ENCODE measurements at places on chromosomes 2 and 18.
A peak's percentile ranks its signal among the peaks of the same experiment; 100 is the strongest.

DNA sequence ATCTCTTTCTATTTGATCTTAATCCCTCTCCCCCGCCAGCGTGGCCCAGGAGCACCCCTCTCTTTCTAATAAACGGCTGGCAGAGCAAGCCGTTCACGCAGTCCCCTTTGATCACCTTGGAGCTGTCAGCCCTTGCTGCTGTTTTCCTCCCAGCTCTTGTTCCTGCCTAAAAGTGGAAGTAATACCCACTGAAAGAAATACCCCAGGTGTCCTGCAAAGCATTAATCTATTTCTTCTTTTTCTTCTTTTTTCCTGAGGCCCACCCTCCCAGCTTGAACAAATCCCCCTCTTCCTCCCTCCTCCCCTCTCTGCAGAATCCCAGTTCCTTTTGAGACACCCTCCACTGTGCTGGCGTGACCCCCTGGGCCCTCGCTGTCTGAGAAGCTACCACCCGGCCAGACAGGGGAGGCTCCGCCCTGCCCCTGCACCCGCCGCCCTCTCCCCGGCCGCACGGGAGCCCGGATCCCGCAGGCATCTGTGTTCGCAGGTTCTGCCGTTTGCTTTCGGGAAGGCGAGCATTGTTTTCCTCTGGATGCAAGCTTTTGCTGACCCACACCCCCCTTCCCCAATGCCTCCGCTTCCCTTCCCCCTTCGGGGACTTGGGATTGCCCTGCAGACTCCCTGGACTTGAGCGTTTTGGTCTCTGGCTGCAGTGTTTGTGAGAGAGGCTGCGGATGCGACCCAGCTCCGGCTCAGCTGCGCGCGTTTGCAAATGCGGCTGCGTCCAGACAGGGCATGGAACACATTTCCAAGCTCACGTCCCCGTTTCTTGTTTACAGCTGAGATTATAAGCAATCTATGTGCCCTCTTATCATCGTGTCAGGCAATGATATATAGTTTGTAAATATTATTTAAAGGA lies 631.5 kb downstream of the NYAP2 start:
- DNase-seq, result peak; percentile 79

DNA sequence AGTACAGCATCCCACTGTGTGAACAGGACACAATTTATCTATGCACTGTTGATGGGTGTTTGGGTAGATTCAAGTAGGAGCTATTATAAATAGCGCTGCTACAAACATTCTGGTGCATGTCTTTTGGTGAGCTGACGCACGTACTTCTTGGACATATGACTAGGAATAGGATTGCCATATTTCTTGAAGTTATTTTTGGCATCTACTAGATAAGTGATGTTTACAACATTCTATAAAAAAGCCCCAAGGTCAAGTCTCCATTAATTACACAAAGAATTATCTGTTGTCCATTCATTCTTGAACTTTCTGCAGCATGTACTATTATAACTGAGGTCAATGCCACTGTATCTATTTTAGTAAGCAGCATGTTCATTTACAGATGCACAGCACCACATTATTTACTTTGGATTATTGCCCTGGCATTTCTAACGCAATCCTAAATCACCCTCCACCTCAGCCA lies 225.5 kb upstream of the TMEM200C start:
- DNase-seq, result no peak

- DNase-seq, result no peak
These were observed 7.1 kb upstream of the FIGLA start for GRCh38 chr2:70797506-70797905.

DNA sequence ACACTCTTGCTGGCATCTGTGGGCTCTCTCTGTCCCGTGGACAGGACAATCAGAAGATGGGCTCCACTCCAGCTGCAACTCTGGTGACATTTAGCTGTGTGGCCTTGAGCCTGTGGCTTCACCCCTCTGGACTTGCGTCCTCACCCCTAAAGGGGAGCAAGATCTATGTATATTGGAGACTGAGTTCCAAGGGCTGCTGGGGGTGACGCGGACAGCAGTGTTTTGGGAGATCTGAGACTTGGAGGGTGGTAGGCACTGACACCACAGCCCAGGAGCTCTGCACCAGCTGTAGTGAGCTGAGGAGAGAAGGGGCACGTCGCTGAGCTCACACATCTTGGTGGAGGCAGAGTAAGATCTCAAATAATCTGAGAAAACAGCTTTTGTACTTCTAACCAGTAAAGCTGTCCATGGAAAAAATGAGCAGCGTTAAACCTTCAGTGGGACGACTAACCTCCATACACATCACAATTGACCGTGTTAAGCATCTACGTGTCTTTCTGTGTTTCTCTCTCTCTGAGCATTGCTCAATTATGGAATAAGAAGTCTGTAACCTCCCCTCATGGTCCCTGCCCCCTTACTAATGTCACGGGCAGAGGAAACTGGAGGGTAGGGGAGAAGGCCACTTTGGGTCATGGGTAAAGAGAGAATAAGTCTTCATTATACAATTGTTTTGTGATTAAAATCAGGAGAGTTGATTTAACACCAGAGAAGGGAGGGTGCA lies 85.8 kb downstream of the SH3RF3 start:
- no peak for DNase-seq

GRCh38 chr18:66616523-66616983 lies 12.7 kb upstream of the CDH19 start:
- no peak for DNase-seq

GRCh38 chr2:107809835-107810234 lies 16.9 kb upstream of the RGPD4 start:
- no peak for DNase-seq

DNA sequence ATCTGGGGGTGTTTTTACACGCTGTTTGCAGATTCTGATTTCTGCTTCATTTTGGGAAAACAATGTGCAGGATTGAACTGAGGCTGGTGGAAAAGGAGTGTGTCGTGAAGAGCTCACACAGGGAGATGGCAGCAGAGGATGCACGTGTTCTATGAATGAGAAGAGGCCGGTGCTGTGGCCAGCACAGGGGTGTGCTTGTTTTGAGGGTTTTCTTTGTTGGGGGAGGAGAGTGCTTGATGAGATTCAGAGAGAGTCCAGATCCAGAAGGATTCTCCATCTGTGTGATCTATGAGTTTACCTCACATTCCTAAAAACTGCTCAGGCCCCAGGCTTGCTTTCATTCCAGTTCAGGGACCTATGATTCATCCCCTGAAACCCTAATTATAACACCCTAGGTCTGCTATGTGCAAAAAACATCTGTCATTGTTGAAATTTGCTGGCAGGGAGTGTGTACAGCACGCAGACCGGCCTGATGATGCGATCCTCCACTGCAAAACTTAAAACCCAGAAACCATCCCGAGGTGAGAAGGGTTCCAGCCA lies 12.1 kb downstream of the TGFA start:
- no peak for DNase-seq

- DNase-seq, result no peak
These were observed 25.5 kb downstream of the RMC1 start for GRCh38 chr18:23528580-23529472.

DNA sequence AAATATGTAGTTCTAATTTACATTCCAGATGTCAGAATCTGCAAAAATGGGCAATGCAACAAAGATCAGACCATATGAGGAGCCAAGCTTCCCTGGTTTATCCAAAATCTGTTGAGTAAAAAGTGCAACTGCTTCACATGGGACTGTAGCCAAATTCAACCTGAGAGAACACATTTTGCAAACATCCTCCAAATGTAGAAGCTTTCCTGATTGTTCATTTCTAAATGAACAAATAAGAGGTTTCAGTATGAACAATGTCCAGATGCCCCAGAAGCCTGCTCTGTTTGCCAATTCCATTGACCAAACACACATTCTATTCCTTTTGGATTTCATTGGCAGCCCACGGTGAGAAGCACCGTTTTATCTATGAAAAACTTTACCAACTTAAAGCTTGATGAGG lies 117.9 kb upstream of the OSR1 start:
- DNase-seq, result no peak

GRCh38 chr2:174682007-174682577 lies 82.2 kb downstream of the CHRNA1 start:
- DNase-seq, result peak; percentile 52

GRCh38 chr18:43061816-43062215 lies 53.7 kb downstream of the RIT2 start:
- DNase-seq, result no peak

DNA sequence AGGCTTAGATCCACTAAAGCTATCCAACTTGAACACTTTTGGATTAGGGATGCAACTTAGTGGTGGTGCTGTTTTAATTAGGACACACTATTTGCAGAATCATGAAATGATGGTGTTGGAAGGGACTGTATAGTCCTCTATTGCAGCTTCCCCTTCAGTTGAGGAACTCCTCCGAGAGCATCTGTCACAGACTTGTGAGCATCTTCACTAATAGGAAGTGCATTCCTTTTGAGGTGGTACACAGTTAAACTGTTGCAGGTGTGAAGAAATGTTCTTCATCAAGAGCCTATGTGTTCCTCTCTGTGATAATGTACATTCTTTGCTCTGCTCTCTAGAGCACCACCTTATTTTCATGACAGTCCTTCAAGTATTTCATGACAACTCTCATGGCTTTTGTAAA lies 197.4 kb downstream of the CAMKMT start:
- no peak for DNase-seq

DNA sequence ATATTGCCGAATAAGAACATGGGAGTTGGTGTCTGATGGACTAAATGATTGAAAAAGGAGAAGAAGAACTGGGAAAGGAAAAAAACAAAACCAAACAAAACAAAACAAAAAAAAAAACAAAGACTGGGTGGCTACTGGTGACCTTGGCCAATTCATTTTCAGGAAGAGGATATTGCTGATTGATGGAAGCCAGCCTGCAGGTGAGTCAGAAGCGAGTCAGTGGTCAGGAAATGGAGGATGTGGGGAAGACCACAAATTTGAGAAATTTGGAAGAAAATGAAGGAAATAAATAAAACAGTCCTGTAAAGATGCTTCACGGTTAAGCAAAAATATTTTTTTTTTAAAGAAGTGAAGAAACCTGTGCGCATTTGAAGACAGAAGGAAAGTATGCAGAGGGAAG lies 296.9 kb downstream of the ZNF521 start:
- no peak for DNase-seq

DNA sequence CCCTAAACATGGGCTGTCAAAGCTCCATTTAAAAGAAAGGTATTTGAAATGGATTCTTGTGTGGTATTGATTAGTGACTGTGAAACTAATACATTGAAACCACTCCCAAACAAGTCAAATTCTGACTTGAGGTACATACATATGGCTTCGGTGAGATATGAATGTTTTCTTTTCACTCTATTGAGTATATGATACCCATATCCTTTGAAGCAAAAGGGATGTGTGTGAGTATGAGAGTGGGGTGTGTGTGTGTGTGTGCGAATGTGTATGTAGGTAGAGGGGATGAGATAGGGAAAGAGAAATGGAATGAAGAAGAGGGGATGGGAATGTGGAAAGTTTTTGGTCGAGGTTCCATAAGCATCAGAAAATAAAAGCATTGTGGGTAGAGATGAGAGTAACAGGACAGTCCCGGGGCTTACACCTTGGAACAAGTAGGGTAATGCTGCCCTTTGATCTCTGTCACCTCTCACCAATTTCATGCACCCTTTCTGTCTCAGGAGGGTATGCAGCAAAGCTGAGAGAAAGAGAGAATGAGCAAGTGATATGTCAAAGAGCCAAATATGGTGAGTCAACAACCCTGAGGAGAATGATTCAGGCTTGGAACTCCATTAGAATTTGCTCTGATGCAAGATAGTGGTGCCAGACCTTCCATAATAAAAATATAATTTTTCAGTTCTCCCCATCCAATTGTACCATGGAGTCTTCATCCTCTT lies 64.0 kb upstream of the ZEB2 start:
- DNase-seq, result no peak

DNA sequence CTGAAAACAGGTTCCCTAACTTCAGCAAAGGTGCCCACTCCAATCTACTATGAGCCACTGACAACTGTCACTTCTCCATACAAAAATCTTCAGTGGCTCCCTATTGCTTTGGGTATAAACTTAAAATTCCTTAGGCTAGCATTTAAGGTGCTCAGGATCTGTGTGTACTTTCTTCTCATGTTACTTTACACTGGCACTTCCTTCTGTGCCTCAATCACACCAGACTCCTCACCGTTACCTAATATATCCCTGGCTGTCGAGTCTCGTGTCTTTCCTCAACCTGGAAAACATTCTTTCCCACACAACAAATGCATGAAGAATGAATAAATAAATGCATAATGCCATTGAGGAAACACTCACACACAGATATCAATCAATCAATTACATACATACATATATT lies 101.1 kb downstream of the TCF4 start:
- DNase-seq, result no peak

- DNase-seq, result no peak
These were observed 17.2 kb upstream of the CD207 start for GRCh38 chr2:70852824-70853223.

DNA sequence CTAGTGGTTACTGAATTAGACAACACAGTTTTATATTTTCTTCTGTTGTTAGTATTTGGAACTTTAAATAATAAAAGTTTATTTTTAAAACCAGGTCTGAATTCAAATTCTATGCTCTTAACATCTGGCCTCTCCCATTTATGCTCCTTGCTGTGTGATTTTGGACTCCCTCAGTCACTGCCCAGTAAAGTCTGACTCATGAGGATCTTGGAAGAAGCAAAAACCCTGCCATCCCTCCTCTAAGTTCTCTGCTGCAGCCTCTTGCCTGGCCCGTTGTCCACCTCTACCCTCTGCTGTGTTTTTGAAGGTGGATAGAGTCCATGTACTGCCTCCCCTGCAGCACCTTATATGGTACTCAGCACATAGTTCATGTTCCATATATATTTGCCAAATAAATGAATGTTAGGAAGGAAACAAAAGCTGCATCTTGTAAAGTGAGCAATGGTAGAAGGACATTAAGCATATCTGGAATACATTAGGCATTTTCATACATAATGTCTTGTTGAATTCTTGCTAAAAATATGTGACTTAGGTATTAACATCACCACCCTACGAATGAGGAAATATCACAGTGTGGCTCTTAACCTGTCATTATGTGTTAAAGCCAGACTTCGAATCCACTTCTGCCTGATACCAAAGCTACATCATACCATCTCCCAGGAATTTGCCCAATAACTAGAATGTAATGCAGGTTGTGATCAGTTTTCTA lies 62.1 kb downstream of the THNSL2 start:
- no peak for DNase-seq

DNA sequence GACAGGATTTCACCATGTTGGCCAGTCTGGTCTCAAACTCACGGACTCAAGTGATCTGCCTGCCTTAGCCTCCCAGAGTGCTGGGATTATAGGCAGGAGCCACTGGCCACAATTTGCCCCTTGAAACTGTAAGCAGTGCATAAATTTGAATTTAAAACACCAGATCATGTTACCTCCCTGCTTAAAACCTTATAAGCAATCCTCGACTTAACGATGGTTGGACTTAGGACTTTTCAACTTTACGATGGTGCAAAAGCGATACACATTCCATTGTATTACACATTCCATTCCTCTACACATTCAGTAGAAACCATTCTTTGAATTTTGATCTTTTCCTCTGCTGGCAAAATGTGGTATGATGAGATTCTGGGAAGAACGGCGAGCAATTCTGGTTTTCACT lies 23.2 kb upstream of the EFR3B start:
- DNase-seq, result no peak

DNA sequence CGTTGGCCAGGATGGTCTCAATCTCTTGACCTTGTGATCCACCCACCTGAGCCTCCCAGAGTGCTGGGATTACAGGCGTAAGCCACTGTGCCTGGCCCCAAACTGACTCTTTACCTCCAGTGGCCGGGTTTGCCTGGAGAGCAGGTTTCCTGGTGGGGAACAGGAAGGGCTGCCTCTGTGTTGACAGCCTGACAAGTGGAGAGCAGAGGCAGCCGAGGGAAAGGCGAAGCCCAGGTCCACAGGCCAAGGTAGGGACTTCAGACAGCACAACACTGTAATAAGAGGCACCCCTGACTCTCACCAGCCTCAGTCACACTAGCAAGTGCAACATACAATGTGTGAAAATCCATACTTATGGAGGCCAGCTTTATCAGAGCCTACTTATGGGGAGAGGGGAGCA lies 16.5 kb upstream of the SH3BP4 start:
- DNase-seq, result no peak

Data from glutamatergic neuron (in vitro differentiated cells).